Stimulated activated CD8-positive, alpha-beta memory T cell treated with anti-CD3 and anti-CD28 coated beads, Interleukin-2, amount 100 ng/mL, for 48 hours (primary cell): ENCODE measurements at places on chromosomes 1 and 21.

- no peak for DNase-seq
Measured at GRCh38 chr1:23473037-23473800, 10.8 kb downstream of the ASAP3 start.

DNA sequence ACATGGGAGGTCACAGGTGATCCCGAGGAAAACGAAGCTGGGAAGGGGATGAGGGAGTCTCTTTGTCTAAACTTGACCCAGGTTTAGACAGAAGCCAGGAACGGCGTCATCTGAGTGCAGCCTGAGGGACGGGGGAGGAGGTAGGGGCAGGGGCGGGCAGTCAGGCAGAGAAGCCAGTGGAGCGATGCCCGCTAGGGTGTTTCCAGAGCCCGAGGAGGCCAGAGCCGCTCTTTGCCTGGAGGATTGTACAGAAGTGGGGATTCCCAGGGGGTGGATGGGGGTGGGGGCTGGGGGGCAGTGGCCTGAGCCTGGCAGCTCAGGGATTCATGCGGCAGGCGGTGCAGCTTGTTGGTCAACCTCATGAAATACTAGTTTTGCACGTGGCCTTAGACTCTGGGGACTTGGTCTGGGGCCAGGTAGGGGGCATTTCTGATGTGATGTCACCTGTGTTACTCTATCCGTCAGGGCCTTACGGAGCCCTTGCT, 58.4 kb downstream of the VPS26C start:
- no peak for DNase-seq

DNA sequence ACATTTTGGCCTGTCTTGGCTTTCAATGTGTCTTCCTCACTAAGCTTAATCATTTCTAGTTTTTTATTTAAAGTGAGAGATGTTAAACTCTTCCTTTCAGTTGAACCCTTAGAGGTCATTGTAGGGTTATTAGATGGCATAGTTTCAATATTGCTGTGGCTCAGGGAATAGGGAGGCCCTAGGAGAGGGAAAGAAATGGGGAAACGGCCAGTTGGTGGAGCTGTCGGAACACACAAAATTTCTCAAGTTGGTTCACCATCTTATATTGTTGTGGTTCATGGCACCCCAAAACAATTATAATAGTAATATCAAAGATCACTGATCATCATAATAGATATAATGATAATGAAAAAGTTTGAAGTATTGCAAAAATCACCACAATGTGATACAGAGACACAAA, 31.4 kb upstream of the KAZN start:
- no peak for DNase-seq

DNA sequence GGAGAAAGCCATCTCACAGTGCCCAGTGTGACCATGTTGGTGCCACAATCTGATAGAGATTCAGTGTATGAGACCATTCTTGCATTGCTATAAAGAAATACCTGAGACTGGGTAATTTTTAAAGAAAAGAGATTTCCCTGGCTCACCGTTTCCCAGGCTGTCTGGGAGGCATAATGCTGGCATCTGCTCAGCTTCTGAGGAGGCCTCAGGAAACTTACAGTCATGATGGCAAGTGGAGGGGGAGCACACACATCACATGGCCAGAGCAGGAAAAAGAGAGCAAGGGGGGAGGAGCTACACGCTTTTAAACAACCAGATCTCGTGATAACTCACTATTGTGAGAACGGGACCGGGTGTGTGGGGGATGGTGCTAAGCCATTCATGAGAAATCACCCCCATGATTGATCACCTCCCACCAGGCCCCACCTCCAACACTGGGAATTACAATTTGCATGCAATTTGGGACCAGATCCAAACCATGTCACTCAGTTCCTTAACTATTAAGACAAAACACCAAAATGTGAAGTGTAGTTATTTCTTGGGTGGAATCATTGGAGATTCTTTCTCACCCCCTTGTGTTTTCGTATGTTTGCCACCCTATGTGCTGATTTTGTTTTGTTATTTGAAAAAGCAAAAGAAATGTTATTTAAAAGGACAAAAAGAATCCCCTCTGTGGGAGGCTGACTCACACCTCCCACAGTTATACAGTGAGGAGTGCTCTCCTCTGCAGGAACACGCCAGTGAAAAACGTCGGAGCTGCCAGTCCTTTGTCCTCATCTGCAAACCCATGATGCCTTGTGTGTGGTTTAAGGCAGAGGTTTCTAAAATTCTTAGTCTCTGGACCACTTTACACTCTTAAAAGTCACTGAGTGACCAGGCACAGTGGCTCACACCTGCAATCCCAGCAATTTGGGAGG, 46.9 kb upstream of the IFNLR1 start:
- no peak for DNase-seq

DNA sequence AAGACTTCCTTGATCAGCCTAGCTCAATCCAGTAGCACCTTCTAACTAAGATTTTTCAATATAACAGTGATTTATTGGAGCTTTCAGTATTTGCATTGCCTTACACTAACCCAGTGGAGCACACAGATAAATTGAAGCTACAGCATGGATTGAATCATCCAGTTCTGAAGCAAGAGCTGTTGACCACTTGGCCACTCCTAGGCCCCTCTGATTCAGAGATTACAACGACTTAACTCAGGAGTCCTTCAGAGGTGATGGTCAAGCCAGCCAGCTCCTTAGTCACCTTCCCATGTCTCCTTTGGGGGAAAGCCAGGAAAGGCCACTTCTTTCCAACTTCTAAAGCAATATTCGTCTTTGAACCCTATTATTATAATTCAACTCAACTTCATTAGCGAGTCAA, 151.8 kb downstream of the TENT5C start:
- no peak for DNase-seq

DNA sequence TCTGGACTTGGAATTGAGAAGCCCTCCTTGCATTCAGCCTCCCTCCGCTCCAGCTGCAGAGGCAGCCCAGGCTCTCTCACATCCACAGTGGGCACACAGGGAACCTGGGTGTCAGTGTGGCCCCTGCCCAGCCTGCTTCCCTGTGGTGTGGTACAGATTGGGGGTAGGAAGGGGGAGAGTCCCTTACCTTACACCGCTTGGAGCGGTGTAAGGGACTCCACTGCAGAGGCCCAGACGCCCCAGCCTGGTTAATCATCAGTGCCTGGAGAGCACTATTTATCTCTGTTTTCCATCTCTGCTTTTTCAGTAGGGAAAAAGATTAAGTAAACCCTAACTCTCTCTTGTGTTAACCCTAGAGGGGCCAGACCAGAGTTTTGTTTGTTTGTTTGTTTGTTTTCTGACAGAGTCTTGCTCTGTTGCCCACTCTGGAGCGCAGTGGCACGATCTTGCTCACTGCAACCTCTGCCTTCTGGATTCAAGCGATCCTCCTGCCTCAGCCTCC, 803 bp upstream of the RHBG start:
- DNase-seq = no peak

DNA sequence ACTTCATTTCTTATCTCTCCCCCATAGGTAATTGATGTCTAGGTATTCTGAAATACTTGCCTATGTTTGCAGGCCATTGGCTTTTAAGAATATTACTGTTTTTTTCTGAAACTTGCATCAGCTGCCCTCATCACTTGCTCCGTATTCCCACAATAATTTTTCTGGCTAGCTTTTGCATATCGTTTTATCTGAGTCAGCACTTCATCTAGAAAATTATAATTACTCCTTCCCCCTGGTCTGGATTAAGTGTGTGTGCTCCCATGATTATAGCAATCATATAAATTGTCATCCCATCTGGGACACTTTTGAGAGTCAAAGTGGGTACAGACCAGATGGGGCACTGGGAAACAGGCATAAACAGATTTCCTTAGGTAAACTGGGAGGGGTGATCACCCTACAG, 583.2 kb upstream of the B3GALT2 start:
- DNase-seq = no peak

DNA sequence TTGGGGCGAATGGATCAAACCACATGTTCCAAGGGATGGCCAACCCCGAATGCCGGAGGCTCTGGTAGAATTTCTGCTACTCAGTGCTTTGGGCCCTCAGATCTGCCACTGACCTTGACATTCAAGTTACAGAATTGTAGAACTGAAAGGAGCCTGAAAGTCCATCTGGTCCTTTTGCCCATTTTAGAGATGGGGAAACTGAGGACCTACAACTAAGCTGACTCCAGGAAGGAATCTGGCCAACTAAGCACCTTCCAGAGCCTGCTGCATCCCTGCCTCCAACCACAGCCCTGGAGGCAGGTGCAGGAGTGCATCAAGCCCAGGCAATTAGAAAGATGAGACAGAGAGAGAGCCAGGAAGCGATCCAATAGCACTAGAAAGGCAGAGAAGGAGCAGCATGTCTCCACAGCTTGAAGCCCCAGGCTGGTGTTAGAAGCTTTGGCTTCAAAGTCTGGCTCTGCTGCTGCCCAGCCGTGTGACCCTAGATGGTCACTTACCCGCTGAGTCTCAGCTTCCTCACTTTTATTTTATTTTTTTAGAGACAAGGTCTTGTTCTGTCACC, 1.3 kb upstream of the CTRC start:
- no peak for DNase-seq

GRCh38 chr1:1283821-1284220, 3.6 kb downstream of the SCNN1D start:
- DNase-seq = no peak

GRCh38 chr1:154427173-154428139, 22.3 kb downstream of the IL6R start:
- no peak for DNase-seq

DNA sequence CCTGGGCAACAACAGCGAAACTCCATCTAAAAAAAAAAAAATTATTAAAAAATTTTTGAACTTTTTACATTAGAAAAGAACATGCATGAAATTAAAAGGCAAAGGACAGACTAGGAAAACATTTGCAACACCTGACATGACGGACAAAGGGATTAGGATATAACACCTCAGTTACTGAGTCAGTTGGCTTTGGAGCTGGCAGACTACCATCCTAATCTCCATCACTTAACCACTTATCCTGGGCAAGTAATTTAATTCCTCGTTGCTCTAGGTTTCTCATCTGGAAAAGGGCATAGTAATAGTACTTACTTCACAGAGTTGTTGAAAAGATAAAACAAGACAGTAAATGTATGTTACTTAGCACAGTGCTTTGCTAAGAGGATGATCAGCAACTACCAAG, 11.9 kb downstream of the HECTD3 start:
- no peak for DNase-seq

- DNase-seq = no peak
Measured at GRCh38 chr1:14884614-14885175, 268.9 kb upstream of the TMEM51 start.

- DNase-seq = no peak
Measured at GRCh38 chr1:119329541-119330461, 38.8 kb upstream of the HAO2 start.

DNA sequence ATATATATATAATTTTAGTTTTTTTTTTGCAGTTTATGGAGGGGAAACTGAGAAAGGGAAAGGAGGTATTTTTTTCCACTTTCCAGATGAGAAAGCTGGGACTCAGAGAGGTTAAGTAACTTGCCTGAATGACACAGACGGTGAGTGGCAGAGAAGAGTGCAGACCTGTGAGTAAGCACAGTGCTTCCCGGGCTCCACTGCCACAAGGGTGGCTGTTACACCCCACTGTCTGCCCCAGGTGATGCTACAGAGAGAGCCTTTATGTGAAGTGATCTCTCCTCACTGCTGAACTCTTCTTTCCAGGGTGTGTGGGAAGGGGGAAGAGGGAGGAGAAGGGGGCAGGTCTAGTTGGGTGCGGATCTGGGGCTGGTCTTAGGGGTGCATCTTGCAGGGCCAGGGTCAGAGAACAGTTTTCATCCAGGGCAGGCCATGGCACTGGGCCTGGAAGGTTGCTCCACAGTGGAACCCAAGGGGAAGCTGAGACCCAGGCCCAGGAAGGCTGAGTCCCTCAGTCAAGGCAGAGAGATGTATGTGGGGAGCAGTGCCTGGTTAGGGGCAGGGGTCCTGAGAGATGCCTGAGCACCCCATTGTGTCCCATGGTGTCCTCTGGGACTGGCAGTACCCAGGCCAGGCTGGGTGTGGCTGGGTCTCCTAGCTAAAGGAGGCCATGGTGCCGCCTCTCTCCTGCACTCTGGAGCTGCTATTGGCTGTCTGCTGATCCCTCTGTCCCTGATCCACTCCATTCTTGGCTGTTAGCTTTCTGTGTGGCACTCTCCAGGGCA, 357.5 kb downstream of the PTPRU start:
- DNase-seq = no peak

- DNase-seq = no peak
Measured at GRCh38 chr1:226994586-226995364, 54.7 kb downstream of the COQ8A start.

GRCh38 chr1:178189814-178190213, 95.9 kb downstream of the RASAL2 start:
- no peak for DNase-seq
